ENCODE measurements at places on chromosomes 1 and 21.

- DNase-seq = no peak
Measured at GRCh38 chr1:11860587-11860986, 1.8 kb upstream of the NPPB start.

DNA sequence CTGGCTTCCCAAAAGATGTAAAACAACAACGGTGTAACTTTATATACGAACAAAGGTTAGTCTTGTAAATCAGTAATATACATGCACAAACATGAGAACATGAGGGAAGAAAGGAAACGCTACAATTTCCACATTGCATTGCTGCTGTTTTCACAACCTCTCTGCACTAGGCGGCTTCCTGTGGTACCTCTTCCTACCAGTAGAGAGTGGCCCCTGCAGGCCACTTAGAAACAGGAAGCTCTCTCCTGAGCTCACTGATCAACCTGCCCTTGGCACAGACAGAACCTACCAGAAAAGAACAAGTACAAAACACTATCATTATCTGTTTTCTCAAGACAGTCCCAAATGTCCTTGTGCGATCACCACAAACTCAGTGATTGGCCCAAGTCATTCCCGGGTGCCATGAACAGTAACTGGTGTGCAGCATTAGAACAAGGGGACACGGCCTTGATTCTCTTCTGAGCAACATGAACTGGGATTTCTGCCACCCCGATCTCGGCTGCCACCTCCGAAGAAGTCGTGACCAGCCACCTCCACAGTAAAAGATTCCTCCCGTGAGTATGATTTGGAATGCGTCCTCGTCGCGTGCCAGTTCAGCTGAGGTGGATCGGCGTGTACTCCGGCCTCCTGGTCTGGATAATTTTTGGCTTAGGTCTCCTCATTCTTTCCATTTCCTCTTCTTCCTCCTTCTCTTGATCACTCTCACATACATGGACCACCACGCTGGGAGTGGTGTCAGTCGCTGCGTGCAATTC lies 5.7 kb upstream of the KCNE1 start:
- peak; percentile 71 for DNase-seq

DNA sequence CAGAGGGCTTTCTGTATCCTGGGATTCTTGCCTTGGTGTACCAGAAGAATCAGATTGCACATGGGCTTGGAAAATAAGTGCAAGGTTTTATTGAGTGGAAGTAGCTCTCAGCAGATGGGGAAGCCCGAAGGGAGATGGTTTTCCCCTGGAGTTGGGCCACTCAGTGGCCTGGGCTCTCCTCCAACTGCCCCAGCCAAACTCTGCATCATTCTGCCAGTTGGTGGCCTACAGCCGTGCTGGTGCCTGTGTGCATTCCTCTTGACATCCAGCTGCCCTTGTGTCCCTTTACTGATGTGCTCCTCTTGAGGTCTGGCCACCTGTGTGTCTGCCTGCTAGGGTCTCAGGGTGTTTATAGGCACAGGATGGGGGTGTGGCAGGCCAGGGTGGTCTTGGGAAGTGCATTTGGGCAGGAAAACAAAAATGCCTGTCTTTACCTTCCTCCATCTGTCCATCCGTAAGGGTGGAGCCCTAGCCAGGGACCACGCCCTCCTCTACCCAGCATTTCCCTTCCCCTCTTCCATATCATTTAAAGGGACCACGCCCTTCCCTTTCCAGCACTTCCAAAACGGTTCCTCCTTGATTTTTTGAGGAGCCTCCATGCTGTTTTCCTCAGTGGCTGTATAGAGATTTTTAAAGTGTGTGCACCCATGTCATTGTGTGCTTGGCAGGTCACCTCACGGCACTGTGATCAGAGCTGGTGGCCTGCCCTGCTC lies 18.9 kb downstream of the SNAP47 start:
- DNase-seq = peak; percentile 27

- no peak for DNase-seq
Measured at GRCh38 chr1:215489771-215490565, 77.1 kb upstream of the KCTD3 start.

GRCh38 chr1:40636777-40637176 lies 28.7 kb downstream of the RIMS3 start:
- DNase-seq = no peak

DNA sequence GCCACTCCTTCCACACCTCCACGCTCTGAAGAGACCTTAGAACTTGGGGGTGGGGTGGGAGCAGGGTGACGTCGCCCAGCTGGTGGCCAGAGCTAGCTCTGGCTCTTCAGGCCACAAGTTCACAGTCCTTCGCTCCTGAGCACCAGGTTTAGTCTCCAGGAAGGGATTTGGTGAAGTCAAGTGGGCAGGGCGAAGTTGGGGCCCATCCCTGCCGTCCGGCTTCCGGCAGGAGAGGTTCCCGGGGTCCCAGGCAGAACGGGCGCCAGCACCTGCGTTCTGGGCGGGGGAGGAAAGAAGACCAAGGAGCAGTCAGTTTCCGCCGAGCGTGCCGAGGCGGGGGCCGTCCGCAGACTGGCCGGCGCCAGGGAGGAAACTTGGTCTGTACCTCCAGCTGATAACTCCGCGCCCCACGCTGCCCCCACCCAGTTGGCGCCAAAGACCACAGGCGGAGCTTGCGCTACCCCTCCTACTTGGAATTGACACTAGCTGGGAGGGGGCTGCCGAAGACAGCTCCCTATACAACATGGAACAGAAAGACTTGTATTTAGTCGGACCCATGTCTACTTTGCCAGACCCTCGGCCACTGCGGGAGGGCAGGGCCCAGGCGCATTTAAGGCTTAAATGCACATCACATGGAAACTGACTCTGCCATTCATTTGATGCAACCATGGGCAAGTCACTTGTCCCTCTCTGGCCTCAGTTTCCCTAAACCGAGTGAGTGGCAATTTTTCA lies 995 bp downstream of the ID3 start:
- DNase-seq = peak; percentile 13

DNA sequence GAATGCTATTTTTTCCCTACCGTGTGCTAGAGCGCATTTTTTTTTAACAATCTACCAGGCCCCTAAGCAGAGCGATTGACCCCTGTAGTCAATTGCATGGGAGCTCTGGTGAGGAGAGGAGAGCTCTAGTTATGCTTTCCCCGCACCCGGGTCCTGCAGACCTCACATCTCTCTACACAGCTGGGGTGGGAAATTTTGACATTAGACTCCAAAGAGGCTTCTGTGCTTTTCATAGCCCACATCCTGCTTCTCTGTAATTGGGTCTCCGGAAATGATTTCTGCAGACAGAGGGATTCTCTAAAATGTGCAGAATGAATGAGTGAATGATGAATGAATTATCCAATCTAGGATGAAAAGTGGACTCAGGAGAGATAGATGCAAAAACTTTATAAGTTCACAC lies 41.5 kb upstream of the DUSP10 start:
- DNase-seq = no peak

GRCh38 chr1:201563941-201564340 lies 25.0 kb downstream of the NAV1 start:
- no peak for DNase-seq

DNA sequence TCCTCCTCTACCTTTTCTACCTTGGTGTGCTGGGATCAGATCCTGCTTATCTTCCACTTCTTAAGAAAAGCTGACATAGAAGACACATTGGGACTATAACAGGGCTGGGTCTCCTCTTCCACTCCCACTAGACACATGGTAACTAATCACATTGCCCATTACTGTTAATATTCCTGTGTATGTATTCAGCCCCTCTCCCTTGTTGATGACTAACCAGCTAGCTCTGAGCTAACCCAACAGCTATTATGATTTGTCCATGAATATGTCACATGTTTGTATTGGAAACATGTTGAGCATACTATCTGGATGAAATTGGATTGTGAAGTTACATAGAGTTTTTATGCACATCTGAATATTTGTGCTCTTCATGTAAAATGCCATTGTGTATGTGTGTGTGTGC lies 52.9 kb downstream of the MPZL1 start:
- DNase-seq = no peak

DNA sequence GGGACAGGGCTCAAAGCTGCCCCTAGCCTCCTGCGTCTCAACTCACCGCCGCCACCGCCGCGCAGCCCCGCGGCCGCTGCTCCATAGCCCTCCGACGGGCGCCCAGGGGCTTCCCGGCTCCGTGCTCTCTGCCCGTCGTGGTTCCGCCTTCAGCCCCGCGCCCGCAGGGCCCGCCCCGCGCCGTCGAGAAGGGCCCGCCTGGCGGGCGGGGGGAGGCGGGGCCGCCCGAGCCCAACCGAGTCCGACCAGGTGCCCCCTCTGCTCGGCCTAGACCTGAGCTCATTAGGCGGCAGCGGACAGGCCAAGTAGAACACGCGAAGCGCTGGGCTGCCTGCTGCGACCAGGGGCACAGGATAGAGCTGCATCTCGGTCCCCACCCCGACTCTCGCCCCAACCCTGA lies at the start of gene TNFRSF25:
TSS of gene TNFRSF25 (minus strand) at position 151 of the 400 bp plus-strand sequence. CDS start at position 85, 66 bp downstream.
- no peak for DNase-seq

DNA sequence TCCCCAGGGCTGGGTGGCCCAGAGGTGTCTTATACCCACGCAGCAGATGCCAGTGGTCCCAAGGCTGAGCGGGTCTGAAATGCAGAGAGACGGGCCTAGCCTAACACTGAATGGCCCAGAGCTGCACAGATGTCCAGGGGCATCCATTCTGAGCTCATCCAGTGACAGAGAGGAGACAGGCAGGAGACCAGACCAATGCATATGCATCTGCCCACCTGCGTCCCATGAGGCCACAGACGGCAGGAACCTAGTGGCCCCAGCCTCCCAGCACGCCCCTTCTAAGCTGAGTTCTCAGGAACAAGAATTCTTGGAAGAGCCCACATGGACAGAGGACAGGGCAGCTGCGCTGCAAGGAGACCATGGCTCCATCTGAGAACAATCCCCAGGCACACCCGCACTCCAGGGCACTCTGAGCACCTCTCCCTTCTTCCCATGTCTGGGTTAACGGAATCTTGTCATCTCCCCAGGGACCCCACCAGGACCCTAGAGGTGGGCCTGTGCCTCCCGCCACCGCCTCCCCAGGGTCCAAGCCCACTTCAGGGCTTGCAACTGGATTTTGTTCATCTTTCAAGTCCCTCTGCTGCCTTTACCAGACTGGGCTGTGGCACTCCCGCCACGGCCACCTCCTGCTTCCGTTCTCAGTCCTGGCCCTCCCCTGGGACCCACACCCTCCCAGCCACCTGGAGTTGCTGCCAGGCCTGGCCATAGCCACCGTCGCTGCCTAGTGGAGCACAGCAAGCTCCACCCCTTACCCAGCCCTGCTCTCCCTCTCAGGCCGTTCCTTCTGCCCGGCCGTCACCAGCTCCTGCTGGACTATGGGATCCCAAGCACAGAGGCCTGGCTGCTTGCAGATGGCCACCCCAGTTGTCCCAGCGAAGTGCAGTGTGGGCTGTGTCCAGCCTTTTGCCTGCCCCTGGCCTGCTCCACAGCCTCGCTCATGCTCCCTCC lies 3.3 kb downstream of the WNT3A start:
- DNase-seq = no peak

- no peak for DNase-seq
Measured at GRCh38 chr1:43545695-43546387, 15.2 kb downstream of the PTPRF start.

DNA sequence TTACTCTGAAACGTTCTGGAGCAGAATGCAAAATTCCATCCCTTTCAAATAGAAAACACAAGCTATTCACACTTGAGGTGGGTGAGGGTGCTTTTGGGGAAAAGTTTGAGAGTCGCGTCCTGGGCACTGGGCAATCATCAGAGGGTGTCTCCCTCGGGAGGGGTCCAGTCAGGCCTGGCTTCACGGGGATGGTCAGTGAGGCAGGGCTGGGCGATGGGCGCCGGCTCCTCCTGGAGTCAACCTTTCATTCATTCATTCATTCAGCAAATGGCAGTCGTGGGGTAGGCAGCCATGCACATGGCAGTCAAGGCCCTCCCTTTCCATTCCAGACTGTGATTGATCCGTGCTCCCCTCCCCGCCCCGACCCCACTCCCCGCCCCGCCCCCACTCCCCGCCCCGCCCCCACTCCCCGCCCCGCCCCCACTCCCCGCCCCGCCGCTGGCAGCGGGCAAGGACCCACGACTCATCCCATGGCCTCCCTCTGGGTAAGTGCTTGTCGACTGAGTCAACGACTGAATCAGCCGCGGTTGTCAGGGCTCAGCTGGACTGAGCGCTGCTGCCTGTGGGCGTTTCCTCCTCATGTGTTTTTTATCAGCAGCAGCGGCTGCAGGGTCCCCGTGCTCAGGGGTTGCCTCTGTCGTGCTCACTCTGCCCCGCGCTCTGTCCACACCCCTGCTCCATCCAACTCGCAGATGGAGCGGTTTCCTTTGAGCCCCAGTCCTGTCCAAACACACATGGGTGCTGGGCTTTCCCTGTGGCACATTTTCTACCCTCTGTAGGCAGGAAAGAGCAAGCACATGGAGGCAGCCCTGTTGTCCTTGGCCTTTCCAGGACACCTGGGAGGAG lies 12.5 kb upstream of the SPSB1 start:
- peak; percentile 95 for DNase-seq

DNA sequence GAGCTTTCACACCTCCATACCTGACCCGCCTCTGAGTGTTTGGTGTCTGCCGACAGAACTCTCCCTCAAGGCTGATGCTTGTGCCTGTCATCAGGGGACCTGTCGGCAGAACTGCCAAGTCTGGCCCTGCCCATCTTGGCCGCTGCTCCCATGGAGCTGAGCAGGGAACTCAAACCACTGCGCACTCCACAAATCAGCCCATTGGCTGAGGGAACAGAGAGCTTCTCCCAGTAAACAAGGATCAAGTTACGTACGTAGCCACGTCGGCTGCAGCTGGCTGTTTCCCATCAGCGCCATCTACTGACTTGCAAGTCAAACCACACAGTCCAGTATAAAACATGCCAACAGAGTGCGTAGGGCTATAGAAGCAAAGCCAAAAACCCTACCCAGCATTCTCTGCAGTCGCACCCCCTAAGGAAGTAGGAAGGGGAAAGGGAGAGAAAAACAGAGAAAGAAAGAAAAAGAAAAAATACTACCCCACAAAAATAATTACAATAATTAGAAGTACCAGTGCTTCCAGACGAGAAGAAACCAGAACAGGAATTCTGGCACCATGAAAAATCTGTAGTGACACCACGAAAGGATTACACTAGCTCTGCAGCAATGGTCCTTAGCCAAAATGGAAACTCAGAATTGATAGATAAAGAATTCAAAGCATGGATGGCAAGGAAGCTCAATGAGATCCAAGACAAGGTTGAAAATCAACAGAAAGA lies 13.1 kb downstream of the KRTAP13-1 start:
- peak; percentile 16 for DNase-seq

GRCh38 chr1:228277491-228278431 lies 69.9 kb downstream of the OBSCN start:
- no peak for DNase-seq

- DNase-seq = no peak
Measured at GRCh38 chr1:227356620-227357146, 38.4 kb upstream of the CDC42BPA start.

GRCh38 chr1:40982721-40983120 lies 3.2 kb downstream of the CTPS1 start:
- DNase-seq = no peak

DNA sequence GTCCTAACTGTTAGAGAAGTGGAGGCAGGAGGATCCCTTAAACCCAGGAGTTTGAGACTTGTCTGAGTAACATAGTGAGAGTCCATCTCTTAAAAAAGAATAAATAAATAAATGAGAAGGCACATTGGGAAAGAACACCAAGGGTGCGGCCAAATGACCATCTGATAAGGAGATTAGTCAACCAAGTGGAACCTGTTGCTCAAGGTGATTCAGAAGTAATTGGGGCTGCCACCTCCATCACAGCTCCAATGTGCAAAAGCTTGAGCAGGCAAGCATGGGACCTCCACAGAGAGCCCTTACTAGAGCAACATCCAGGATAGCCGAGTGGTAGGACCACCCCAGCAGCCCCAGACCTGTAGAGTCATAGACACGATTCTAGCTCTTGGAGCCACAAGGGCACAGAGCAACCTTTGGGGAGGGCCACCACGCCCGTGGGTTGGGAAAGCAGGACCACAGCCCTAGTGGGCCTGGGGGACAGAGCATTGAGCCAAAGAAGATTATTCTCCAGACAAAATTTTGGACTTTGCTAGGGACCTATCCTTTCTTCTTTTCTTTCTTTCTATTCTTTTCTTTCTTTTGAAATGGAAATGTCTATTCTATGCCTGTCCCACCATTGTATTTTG lies 40.9 kb downstream of the KCNK1 start:
- no peak for DNase-seq

Data from suppressor macrophage (primary cell).